ENCODE measurements at places on chromosomes 3 and 15. TPM values are rescaled to one million over a fixed set of nuclear protein-coding genes. Genes with fewer than 3 reads are reported as not detected.

NR1I2 gene
- total RNA-seq = not detected

CLDN18 gene
- total RNA-seq = not detected

RBMS3 gene
- total RNA-seq = 59.3 TPM

ECE2 gene
- 0.45 TPM for total RNA-seq

THSD4 gene
- 6.5 TPM for total RNA-seq

- no peaks in the 10 kb centered on the region for H3K27me3 ChIP-seq
- peak overlapping the region; percentile 88 for H3K27ac ChIP-seq
- DNase-seq = no peak
- H3K4me1 ChIP-seq = peaks cover 38% of the 10 kb centered on the region
- no peak overlapping the region for H3K4me3 ChIP-seq
These were observed 31.3 kb downstream of the RPN1 start for GRCh38 chr3:128619146-128619890.

- no peaks in the 10 kb centered on the region for H3K4me1 ChIP-seq
- peaks cover 57% of the 10 kb centered on the region for H3K36me3 ChIP-seq
- no peak overlapping the region for H3K4me3 ChIP-seq
These were observed 52.5 kb downstream of the PHC3 start for GRCh38 chr3:170128977-170129431.

DNA sequence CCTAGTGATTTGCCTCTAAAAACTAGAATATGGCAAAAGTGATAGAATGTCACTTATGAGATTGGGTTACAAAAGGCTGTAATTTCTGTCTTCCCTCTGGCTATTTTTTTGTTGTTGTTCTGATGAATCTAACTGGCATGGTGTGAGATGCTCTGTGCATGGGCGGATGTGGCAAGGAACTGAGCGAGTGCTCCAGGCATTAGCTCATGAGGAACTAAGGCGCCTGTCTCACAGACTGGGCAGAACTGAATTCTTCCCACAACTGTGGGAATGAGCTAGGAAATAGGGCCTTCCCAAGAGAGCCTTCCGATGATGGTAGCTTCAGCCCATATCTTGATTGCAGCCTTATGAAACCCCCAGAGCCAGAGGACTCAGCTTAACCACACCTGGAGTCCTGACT is 222.5 kb downstream of the NR2F2 start:
- H3K27me3 ChIP-seq = no peaks in the 10 kb centered on the region
- no peak for DNase-seq

- H3K27me3 ChIP-seq = no peaks in the 10 kb centered on the region
- peaks cover 14% of the 10 kb centered on the region for H3K4me1 ChIP-seq
- H3K4me3 ChIP-seq = no peak overlapping the region
- no peak overlapping the region for H3K27ac ChIP-seq
These were observed 245.7 kb downstream of the ZIC1 start for GRCh38 chr3:147654827-147655226.

- no peak for DNase-seq
- H3K27ac ChIP-seq = no peak overlapping the region
- H3K4me3 ChIP-seq = no peak overlapping the region
- peaks cover 33% of the 10 kb centered on the region for H3K4me1 ChIP-seq
- H3K36me3 ChIP-seq = peaks cover 9% of the 10 kb centered on the region
These were observed 145.8 kb upstream of the BHLHE40 start for GRCh38 chr3:4833471-4833870.

DNA sequence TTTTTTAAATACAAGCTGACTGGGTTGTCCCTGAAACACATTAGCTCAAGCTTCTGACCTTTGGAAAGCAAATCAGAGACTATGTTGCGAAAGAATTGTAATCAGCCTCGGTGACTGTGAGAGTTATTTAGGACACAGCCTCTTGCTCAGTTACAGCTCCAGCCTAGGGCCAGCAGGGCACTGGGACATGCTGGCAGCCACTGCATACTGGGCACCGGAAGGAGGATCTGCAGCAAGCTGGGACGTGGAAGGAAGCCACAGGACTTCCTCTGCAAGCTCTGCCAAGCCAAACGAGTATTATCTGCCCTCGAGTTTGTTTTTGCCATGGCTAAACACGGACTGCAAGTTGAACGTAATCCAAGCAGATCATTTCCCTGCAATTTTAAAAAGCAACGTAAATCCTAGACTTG is 24.4 kb upstream of the COPG1 start:
- peaks cover 56% of the 10 kb centered on the region for H3K4me1 ChIP-seq
- peak overlapping the region; percentile 76 for H3K27ac ChIP-seq
- H3K36me3 ChIP-seq = no peaks in the 10 kb centered on the region
- no peak for DNase-seq
- H3K4me3 ChIP-seq = peak overlapping the region; percentile 13

GRCh38 chr3:134367869-134368750 is 6.1 kb downstream of the AMOTL2 start:
- no peaks in the 10 kb centered on the region for H3K27me3 ChIP-seq
- no peak for DNase-seq
- H3K4me1 ChIP-seq = peaks cover 92% of the 10 kb centered on the region
- peaks cover 80% of the 10 kb centered on the region for H3K36me3 ChIP-seq

DNA sequence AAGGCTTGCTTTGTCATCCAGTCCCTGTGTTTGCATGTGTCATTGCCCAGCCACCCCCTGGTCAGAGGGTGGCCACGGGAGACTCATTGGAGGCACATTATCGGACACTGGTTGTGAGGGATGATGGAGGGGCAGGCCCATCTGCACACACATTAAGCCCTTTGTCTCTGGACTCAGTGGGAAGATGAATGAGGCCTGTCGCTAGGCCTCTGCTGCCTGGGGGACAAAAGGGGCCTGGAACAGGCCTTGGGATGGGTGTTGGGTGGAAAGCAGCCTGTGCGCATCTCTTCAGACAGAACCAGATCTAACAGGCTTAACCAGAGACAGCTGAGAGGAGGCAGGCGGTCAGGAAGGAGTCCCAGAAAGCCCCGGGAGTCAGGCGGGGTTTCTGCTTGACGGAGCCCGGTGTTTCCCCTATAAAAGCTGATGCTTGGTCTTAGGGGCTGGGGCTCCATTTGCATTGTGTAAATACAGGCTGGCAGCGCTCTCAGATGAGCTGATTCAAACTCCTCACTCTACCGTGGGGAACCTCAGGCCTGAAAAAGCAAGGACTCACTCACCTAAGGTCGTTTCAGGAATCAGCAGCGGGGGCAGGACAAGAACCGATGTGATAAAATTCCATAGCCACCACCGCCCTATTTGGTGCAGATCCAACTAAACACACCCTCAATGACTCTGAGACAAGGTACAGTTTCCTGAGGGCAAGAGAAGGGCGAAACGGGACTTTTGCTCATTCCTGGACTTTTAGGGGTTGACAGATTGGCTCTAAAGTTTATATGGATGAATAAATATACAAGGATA is 17.1 kb upstream of the SKIC8 start:
- H3K36me3 ChIP-seq = no peaks in the 10 kb centered on the region
- H3K27ac ChIP-seq = no peak overlapping the region
- no peak for DNase-seq
- no peak overlapping the region for H3K4me3 ChIP-seq
- no peaks in the 10 kb centered on the region for H3K4me1 ChIP-seq

- H3K4me3 ChIP-seq = no peak overlapping the region
- H3K4me1 ChIP-seq = no peaks in the 10 kb centered on the region
- DNase-seq = no peak
- no peak overlapping the region for H3K27ac ChIP-seq
- no peaks in the 10 kb centered on the region for H3K27me3 ChIP-seq
These were observed 158.2 kb downstream of the RPLP1 start for GRCh38 chr15:69610858-69611257.

- DNase-seq = peak; percentile 17
- H3K36me3 ChIP-seq = no peaks in the 10 kb centered on the region
- H3K4me1 ChIP-seq = no peaks in the 10 kb centered on the region
These were observed 6.1 kb downstream of the IQCF5 start for GRCh38 chr3:51869304-51869703.
